ENCODE measurements at places on chromosomes 1 and 21.
A peak's percentile ranks its signal among the peaks of the same experiment; 100 is the strongest.

GRCh38 chr1:6547301-6547700 lies 7.0 kb downstream of the NOL9 start:
- DNase-seq, result no peak

GRCh38 chr1:54671985-54672608 lies 30.5 kb downstream of the MROH7 start:
- DNase-seq, result peak; percentile 9

- no peak for DNase-seq
Observed at GRCh38 chr1:28642056-28642846, 616 bp downstream of the TAF12 start.

GRCh38 chr1:117821774-117822482 lies 107.5 kb downstream of the GDAP2 start:
- no peak for DNase-seq

GRCh38 chr1:165424454-165425216 lies 20.3 kb downstream of the RXRG start:
- DNase-seq, result no peak

DNA sequence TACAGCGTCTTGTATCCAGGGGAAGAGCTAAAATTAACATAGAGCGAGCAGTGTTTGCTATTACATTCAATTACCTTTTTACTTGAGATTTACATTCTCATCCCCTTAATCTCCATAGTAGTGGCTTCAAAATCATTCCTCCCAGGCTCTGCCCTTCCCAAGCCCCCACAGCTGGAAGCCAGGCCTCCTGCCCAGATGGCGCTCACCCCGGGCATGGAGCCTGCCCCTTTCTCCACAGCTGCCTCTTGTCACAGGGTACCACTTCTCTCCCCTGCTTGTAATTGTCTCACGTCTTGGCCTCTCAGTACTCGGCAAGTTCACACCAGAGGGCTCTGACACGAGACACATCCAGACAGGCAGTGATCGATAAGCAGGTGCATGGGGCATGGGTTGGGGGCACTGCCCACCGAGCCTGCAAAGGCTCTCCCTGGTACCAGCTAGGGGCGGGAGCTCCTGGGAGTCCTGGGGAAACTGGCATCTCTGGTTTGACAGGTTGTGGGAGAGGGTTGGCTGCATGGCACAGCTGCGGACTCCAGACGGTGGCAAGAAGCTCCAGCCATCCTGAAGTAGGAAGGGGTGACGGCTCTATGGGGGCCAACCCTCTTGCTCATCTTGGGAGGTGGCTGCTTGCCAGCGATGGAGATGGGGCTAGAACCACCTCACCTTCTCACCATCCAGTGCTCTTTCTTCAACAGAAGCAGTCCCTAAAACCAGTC lies 20.1 kb downstream of the CASZ1 start:
- no peak for DNase-seq

DNA sequence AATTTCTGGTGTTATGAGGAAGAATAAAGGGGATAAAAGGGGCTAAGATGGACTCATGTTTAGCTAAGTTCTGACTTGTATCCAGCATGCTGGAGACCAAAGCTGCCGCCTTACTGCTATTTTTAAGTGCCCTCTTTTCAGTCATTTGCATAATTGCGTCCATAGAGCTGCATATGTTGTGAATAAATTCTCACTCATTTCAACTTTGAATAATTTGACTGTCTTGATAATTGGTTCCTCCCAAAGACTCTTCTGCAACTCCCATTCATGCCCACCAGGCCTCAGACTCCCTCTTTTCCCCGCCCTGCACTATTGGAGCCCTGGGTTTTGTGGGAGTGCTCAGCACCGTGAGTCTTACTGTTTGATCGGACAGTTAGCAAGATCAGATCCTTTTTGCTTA lies 45.0 kb downstream of the KIAA0040 start:
- DNase-seq, result peak; percentile 94

- no peak for DNase-seq
Observed at GRCh38 chr1:243950166-243950565, 100.1 kb upstream of the AKT3 start.

GRCh38 chr1:192601567-192601966 lies 26.0 kb downstream of the RGS1 start:
- no peak for DNase-seq

GRCh38 chr1:173269490-173270230 lies 62.5 kb upstream of the TNFSF4 start:
- DNase-seq, result no peak

- no peak for DNase-seq
Observed at GRCh38 chr1:1061682-1062345, 12.3 kb downstream of the RNF223 start.

DNA sequence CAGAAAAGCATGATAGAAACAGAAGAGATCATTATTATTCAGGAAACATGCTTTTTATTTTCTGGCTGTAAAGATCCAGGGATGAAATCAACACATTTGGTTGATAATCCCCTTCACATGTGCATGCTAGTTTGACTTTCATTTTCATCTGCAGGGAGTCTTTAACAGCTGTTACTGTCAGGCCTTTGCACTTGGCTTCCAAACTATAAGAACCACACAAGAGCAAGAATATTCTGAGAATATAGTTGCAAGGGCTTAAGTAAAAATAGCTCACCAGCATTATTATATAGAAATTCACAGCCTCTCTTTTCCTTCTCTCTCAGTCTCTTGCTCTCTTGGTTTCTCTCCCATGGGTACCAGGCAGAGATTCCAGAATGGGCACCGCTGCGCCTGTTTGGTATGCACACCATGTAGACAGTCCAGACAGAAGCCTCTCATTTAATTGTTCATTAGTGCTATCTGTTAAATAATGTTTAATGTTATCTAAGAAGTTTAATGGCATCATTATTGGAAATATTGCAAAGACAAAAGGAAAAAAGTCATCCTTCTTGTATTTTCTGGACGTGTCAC lies 622.3 kb upstream of the PLXNA2 start:
- no peak for DNase-seq

DNA sequence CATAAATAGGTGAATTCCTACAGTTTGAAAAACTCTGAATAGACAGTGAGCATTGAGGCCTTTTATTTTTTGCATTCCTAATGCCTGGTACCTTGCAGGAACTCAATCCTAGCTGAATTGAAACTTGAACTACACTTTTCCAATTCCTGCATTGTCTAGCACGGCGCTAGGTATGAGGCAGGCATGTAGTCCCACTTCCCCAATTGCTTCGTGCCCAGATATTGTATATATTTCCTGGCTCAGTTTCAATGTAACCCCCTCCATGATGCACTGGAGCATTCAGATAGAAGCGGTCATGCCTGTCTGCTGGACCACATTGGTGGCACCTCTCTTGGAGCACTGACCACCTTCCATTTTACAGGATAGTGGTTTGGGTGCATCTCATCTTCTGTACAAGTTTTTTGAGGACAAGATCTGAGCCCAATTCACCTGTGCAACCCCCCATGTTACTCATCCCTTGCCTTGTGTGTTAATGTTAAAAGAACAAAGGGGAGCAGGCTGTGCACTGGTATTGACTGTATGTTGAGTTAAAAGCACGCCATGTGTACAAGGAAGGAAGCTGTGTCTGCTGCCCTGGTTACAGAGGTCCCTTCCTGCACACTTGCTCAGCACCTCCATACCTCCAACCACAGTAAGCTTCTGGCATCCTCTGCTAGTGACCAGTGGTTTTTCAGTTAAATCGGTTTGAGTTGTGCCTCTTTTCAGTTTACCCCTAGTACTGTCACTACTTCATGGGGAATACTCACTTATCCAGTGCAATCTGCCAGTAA lies 10.0 kb upstream of the RAB7B start:
- DNase-seq, result no peak

DNA sequence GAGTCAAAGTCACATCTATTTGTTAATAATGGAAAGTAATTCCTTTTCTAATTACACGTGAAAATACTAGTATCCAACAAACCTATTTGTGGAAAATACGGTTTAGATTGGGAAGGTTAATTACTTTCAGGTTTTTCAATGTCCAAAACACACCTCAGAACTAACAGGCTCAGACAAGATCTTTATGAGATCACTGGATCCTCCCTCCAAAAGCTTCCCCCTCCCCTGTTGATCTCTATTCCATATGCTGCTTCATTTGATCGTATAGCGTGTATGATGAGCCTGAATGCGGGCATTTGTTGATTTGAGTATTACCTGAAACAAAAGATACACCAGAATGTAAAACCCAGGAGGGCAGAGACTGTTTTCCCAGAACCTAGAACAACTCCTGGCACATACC lies 26.5 kb downstream of the ERG start:
- DNase-seq, result no peak

GRCh38 chr21:44829507-44830092 lies 11.7 kb upstream of the SUMO3 start:
- DNase-seq, result no peak

DNA sequence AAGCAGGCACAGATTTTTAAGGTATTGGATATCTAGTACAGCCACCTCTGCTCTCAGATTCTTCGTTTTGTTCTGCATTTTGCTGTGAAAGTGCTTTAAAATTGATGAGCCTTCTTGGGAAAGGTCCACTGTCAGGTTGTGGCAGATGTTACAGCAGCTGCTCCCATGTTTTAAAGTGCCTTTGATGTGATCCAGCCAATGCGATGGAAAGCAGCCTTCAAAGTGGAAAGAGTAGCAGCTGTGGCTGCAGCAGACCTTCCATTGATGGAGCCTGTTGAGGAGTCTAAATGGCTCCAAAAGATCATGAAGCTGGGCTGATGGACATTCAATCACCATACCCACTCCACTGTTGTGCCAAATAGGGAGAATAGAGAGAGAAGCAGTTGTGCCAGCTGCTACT lies 816.9 kb downstream of the PLA2G4A start:
- DNase-seq, result no peak

DNA sequence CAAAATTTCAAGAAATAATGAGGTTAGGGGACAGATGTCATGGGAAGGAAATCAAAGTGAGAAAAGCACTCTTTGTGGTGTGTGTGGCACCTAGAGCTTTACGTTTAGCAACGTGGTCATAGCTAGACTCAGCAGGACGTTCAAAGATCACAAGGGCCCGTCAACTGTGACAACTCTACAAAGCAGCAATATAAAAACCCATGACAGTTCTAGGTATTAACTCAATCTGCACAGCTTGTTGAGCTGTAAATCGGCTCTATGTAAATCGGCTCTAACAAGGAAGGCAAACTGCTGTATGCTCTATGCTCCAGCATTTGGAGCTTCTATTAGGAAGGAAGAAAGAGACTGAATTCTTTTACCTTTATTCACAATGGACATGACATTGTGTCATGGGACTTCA lies 64.8 kb downstream of the TP53BP2 start:
- no peak for DNase-seq

GRCh38 chr1:26419494-26419893 lies 8.9 kb downstream of the LIN28A start:
- DNase-seq, result no peak

DNA sequence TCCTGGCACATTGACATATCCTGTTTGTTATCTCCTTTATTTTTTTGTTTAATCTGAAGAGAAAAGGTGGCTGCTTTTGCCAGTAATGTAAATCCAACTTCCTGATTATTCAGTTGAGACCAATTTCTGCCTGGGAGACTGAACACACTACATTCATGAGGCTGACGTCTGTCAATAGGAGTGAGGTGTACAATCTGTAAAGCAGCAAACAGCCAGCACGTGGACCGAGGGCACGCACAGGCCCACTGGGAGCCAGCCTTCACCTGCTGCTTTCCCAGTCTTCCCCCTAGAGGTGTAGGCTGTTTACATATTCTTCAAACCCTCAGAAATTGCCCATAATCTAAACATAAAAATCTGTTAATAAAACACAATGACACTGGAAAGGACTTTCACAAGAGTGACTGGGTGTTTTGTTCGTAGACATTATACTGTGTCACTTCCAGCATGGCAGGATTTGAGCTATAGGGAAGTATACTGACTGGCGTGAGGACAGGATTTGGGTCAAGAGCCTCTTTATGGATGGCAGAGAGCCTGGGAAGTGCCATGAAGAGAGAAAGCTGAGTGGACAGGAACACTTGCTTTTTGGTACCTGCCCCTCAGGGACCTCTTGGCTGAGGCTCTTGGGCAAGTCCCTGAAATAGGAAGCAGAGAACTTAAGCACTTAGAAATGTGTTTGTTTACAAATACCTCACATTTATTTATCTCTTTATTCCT lies 552.9 kb upstream of the CAMK1G start:
- no peak for DNase-seq

- no peak for DNase-seq
Observed at GRCh38 chr1:82511441-82511840, 710.7 kb downstream of the ADGRL2 start.

- DNase-seq, result no peak
Observed at GRCh38 chr1:22184892-22185612, 42.2 kb upstream of the WNT4 start.

- DNase-seq, result no peak
Observed at GRCh38 chr1:183472488-183473216, at the start of gene SMG7. TSS of gene SMG7 (plus strand) at chr1:183472499. CDS start at chr1:183472621, 122 bp downstream.

DNA sequence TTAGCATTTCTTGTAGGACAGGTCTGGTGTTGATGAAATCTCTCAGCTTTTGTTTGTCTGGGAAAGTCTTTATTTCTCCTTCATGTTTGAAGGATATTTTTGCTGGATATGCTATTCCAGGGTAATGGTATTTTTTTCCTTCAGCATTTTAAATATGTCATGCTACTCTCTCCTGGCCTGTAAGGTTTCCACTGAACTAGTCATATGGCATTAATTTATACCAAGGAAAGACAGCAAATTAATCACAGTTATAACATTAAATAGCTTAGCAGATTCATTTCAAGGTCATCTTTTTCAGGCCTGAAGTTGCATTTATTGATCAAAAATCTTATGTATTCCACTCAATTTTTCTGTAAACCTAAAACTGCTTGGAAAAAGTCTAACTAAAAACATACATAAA lies 54.9 kb downstream of the AK5 start:
- DNase-seq, result no peak

DNA sequence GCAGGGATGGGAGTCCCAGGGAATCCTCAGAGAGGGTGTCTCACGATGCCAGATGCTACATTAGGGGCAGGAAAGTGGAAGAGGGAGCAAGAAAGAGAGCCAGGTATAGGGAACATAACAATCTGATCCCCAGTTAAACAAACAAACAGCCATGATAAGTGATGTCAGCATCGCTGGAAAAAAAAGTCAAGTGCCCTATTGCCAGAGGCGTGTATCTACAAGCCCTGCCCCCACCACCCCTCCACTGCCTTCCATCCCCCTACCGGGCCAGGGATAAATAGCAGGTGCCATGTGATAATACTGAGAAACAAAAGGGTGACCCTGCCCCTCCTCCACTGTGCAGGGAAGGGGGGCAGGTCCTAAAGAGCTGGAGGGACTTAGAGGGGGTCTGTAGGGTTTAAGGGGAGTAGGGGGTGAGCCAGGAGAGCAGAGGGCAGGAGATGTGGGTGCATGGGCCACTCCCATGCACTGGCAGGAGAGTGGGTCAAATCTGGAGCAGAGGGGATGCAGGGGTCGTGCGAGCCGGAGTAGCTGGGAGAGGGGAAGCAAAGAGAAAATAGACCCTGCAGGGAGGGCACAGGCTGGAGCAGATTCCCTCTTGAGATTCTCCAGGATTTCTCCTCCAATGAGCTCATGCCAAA lies 3.4 kb downstream of the SLC26A9 start:
- no peak for DNase-seq

- DNase-seq, result no peak
Observed at GRCh38 chr1:36133484-36133883, 8.5 kb upstream of the COL8A2 start.

DNA sequence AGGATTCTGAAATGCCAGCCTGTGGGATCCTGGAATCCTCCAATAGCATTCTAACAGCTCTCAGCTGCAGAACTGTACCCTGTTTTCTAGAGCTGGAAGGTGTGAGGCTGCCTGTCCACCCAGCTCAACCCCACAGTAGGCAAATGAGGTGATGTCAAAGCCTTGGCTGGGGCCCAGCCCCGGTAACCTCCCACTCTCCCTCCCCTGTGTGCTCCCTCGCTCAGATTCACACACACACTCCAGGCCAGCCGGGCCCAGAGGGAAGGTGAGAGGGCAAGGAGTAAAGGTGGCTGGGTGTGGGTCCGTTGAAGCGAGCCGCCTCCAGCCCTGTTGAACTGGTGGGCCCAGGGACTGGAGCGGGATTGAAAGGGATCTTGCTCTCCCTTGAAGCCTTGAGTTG lies at the start of gene BSND:
Gene BSND (plus strand): TSS at position 257 of the 400 bp plus-strand sequence. CDS start 254 bp downstream, outside the sequence.
- no peak for DNase-seq

Measured in NCI-H1048 (cell line).